ENCODE measurements at places on chromosomes 4 and X.

- no peak for DNase-seq
Observed at GRCh38 chr4:72314869-72315268, 254.2 kb downstream of the ADAMTS3 start.

- no peak for DNase-seq
Observed at GRCh38 chrX:95056901-95057300, 1382.9 kb downstream of the FAM133A start.

- DNase-seq, result no peak
Observed at GRCh38 chr4:176964116-176964691, 171.5 kb upstream of the VEGFC start.

GRCh38 chr4:89482926-89483595 is 175.5 kb upstream of the GPRIN3 start:
- DNase-seq, result no peak

DNA sequence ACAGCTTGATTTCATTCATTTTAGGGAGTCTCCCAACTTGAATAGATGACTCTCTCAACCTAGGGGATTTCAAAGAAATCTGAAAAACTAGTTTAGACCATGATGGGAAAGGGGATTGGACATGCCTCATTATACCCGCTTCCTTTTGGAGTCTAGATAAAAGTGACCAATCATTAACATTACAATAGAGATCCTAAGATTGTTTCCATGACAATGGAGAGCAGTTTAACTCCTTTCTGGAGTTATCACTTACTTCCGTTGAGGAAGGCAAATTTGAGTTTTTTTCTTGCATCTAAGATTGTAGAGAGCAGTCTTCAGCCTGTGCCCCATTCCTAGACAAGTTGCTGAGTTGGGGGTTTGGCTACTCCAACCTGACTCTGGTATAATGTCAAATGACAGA is 11.4 kb upstream of the IL15 start:
- no peak for DNase-seq

DNA sequence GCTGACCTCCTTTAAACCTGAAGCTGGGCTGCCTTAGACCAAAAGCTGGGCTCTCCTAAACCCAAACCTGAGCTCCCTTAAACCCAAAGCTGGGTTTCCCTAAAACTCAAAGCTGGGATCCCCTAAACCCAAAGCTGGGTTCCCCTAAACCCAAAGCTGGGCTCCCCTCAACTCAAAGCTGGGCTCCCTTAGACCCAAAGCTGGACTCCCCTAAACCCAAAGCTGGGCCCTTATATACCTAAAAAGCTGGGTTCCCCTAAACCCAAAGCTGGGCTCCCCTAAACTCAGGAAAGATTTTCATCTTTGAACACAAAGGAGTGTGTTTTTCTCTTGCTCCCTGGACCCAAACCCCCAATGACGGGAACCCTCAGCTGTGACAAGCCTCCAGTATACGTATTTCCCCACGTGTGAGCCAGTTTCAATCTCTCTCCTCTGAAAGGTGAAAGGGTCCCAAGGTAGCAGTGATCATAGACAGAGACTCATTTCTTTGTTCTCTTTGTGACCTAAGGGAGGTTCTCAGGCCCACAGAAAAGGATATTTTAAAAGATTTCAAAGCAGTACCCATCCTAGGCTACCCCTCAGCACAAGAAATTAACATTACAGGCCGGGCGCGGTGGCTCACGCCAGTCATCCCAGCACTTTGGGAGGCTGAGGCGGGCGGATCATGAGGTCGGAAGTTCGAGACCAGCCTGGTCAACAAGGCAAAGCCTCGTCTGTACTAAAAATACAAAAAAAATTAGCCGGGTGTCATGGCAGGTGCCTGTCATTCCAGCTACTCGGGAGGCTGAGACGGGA is 31.3 kb upstream of the ASMTL start:
- peak; percentile 77 for DNase-seq

DNA sequence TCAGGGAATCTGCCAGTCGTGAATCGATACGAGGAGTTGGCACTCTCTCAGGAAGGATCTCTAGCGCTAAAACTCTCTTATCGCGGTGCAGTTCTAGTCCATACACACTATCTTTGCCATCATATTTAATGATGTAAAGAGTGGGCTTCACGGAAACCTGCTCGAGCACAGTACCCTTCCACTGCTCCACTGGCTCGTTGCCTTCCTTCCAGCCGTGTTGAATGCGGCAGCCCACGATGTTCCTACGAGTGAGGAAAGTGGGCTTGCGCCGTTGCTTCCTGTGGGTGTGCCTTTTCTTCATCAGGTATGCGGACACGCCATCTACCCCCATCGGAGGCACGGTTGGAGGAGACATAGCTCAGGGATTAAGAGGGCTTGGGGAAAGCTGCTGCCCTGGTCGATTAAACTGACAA is 661 bp downstream of the SPIN4 start:
- peak; percentile 15 for DNase-seq

DNA sequence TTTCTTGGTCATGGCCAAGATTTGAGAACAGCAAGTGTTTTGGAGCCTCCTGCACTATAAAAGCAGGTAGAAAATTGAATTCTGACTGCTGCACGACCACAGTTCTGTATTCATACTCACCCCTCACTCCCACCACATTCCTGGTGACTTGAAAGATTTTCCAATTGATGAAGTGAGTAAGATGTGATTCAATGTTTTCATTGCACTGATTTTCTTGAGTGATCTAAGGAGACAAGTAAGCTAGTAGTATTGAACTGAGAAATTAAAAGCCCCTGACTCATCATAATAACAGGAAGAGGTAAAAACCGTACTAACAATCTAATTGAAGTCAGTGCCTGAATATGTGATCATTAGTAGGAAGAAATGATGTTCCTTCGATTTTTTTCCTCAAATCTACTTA is 6.1 kb upstream of the SEC24D start:
- DNase-seq, result no peak

GRCh38 chr4:100869276-100869675 is 351.5 kb upstream of the EMCN start:
- no peak for DNase-seq

GRCh38 chr4:140755774-140756318 is 339 bp downstream of the TBC1D9 start:
- peak; percentile 57 for DNase-seq

- no peak for DNase-seq
Observed at GRCh38 chrX:33808636-33809035, 323.5 kb downstream of the FAM47A start.

GRCh38 chr4:84502955-84503373 is 3.9 kb upstream of the NKX6-1 start:
- no peak for DNase-seq

GRCh38 chr4:54384152-54384551 is 155.1 kb downstream of the PDGFRA start:
- no peak for DNase-seq

GRCh38 chr4:128381748-128382559 is 94.3 kb upstream of the PGRMC2 start:
- no peak for DNase-seq

- DNase-seq, result no peak
Observed at GRCh38 chr4:175770555-175770954, 41.5 kb downstream of the GPM6A start.

DNA sequence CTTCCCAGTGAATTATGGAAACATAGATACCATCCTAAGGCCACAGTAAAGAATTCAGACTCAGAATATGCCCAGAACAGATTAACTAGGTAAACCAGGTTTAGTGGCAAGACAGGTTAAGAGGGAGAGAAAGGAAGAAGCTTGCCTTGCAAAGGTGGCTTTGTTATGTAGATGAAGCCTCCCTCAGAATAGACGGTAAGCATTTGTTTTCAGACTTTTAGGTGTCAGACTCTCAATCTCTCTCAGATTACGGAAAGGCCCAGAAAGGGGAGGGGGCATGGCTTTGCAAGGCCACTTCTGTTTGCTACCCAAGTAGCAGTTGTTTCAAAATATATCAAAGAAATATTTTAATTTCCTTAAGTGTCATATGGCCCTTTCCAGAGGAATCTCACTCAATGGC is 457.1 kb upstream of the BOD1L1 start:
- DNase-seq, result no peak

- DNase-seq, result no peak
Observed at GRCh38 chrX:81316163-81316562, 114.3 kb downstream of the SH3BGRL start.

DNA sequence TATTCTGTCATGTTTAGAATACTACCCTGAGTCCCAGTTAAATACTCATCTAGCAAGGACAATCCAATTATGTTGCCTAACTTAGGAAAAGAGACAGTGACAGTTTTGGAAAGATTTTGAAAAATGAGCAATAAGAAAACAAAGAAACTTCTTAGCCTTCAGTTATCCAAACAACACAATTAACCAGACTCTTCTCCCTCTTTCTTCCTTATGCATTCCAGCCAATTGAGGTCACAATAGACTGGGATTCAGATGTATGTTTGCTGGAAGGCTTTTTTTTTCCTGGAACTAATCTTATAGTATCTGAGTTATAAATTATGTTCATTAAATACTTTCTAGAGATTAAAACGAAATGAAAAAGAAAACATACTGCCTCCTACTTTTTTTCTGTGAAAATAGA is 109.6 kb downstream of the GUCY2F start:
- DNase-seq, result no peak

- DNase-seq, result no peak
Observed at GRCh38 chr4:22434895-22435294, 81.0 kb downstream of the ADGRA3 start.

- DNase-seq, result no peak
Observed at GRCh38 chr4:167100120-167100519, 134.2 kb downstream of the SPOCK3 start.

DNA sequence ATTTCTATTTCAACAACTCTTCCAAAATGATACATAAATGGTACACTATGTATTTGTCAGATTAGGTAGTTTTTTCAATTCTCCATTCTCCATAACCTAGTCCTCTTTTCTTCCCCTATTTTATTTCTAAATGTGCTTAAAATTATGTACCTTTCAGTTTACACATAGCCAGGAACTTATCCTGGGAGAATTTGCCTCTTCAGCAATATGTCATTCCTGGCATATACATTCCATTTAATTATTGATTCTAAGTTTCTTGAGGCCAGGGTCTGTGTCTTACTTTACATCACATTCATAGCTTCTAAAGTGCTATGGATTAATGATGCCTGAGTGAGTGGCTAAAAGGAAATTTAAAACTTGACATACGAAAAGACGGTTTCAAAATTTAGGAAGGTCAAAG is 199.8 kb downstream of the PDGFRA start:
- no peak for DNase-seq

GRCh38 chr4:82033862-82034261 is 339.9 kb downstream of the HNRNPD start:
- no peak for DNase-seq
